ENCODE measurements at places on chromosomes 11 and 22.
A peak's percentile ranks its signal among the peaks of the same experiment; 100 is the strongest.

DNA sequence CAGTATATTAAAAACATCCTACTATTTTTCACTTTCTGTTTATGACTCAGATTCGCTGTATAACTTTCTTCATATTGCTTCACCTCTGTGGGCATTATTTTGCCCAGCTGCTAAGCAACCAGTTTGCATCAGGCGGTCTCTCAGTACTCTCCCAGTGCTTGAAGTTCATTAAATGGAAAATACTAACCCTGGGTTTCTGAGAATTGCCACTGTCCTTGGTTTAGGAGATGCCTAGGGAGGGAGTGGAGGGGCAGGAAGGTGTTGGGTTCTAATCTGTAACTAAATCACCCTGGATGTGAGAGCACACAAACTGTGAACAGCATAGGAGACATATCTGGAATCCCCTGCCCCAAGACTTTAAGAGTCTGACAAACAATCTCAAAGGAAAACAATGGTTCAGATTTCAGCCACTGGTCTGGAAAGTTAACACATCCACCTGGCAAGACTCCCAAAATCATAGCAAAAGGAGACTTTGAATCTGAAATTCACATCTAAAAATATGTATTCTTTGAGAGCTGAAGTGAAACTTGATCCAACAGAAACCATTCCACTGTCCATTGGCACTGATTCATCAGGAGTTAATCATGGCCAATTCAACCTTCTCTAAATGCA lies 540.0 kb downstream of the SOX6 start:
- DNase-seq: peak; percentile 87

DNA sequence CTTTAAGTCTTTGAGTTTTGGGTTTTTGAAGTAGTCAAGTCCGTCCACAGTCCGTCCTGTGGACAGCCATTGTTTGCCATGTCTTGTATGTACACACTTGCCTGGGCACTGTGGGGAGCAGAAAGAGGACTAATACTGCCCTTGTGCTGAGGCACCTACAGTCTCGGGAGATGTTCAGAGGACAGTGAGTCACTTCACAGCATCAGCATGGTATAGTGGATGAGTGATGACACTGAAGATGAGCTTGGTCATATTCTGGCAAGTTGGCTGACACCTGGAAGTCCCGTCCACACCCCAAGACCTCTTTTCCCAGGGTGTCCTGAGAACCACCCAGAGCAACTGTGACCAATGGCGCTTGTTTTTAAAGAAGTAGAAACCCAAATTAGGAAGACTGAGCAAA lies 29.2 kb downstream of the NF2 start:
- no peak for DNase-seq

- peak; percentile 34 for DNase-seq
Measured at GRCh38 chr11:23540101-23540561, 679.9 kb upstream of the CCDC179 start.

GRCh38 chr11:85717429-85717828 lies 31.4 kb upstream of the CCDC89 start:
- DNase-seq: no peak

GRCh38 chr11:27754035-27755017 lies 54.1 kb upstream of the BDNF start:
- no peak for DNase-seq

- no peak for DNase-seq
Measured at GRCh38 chr22:31173386-31174145, 13.6 kb downstream of the RNF185 start.

Measured in inflammatory macrophage (primary cell).